ENCODE measurements at places on chromosomes 12 and 14.

DNA sequence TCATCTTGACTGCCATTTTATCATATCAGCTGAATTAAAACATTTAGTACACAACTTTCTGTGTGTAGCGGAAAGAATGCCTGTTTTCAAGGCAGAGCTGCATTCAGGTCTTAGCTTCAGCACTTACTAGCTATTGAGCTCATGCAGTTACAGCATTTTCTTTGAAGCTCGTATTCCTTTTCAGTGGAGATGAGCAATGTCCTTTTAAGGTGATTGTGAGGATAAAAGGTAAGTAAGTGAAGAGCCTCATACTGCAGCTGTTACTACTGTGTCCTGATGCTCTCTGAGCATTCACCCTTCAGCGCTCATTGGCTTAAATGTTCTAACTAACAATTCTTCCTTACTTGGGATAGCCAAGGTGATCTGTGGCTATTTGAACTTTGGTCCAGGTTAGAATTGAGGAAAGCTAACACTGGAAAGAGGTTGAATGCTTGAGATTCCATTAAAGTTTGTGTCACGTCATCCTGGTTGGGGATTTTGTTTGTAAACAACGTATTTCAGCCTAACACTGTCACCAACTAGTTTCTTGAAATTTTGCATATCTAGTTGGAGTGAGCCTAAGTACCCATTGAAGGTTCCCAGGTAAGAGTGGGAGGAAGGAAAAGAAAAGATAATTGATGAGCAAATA is 71.4 kb downstream of the PAPOLA start:
- no peak for DNase-seq

DNA sequence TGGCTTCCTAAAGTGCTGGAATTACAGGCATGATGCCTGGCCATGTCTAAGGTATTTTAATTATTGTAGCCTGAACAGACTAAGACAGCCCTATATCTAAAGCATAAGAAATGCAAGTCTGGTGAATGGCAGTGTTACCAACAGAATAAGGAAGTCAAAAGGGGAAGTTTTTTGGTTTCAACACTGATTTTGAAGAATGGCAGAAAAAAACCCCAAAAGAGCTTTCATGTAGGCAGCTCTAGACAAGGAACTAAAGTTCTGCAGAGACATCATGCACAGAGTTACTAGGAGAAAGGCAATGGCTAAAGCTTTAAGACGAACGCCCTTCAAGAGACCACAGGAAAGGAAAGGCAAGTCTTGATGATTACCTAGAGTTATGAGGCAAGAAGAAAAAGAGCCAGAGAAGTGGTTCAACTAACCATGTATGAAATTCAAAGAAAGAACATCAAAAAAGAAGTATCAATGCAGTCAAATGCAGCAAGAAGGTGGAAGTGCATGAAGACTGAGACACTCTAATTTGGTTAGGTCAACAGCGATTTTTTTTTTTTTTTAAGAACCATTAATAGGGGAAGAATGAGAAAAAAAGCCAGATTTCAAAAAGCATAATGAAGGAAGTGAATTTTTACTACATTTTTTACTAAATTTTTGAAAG is 50.8 kb downstream of the RPS6KA5 start:
- no peak for DNase-seq

GRCh38 chr12:133227281-133227852 is 8.3 kb downstream of the ANHX start:
- DNase-seq = no peak

DNA sequence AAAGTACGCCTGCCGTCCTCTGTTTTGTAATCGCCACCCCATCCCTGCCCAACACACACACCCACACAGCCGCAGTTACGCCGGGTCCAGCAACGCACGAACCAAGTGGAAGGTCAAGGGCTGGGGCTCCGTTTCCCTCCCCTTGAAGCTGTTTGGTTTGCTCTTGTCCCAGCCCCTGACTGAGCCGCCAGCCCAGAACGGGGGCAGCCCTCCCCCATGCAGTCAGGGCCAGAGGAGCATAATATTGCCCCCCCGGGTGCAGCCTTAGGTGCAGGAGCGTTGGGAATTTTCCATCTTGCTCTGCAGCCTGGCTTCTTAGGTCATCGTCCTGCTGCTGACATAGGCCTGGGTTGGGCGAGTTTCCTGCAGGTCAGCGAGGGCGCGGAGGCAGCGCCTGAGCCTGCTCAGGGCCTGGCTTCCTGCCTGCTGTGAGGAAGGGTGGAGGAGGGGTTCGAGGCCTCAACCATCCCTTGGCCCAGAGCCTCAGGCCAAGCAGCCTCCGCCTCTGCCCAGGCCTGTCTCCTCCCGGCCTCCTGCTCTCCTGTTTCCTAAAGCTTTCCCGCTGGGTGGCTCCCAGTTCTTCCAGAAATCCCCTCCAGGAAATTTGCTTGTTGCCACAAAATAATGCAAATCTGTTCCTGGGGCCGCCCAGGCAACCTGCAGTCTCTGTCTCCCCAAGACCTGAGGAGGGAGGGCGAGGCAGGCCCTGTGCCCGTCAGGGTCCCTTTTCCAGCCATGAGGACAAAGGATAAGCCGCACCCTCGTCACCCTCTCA is 44.5 kb downstream of the PSMA6 start:
- peak; percentile 88 for DNase-seq

DNA sequence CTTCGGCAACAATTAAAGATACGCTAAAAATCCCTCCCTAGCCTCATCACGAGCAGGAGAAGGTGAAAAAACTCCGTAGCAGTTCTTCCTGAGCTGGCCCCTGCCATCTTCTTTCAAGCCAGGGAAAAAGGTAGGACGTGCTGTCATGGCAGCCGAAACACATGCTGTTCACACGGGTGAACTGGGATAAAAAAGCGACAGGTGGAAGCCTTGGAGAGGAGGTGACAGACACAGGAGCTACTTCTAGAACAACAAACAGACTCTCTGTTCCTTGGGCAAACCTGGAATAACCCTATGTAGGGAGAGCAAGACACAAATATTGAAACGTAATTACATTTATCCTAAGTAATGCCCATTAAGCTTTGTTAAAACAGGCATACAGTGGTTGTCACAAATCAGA is 81.3 kb downstream of the KCNK10 start:
- no peak for DNase-seq

GRCh38 chr14:95508377-95508776 is 8.1 kb downstream of the SYNE3 start:
- no peak for DNase-seq

GRCh38 chr12:62983594-62983993 is 48.6 kb upstream of the PPM1H start:
- no peak for DNase-seq

DNA sequence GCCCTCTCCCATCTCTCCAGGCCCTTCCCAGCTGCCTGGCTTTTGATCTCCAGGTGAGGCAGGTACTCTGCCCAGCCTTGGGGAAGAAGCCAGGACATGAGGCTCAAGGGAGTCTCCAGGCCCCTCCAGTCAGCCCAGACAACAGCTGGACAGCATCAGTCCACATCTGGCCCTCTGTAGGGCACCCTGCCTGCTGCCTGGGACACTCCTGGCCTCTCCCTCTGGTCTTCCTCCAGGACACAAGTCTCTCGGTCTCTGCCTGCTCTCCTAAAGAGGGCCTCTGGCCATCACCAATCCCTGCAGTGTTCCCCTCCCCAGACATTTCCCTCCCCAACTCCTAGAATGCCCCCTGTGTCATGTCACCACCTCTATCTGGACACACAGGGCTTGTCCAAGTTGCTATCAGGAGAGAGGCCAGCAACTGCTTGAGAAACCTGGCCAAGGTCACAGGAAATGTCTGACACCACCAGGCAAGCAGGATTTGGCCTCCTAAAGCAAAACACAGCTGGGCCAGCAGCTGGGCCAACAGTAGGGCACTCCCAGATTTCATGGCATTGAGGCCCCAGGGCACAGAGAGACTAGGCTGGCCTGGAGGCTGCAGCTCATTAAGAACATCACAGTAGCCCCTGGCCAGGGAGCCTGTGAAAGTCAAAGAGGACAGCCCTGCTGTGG is 29.0 kb downstream of the LTBP2 start:
- no peak for DNase-seq

DNA sequence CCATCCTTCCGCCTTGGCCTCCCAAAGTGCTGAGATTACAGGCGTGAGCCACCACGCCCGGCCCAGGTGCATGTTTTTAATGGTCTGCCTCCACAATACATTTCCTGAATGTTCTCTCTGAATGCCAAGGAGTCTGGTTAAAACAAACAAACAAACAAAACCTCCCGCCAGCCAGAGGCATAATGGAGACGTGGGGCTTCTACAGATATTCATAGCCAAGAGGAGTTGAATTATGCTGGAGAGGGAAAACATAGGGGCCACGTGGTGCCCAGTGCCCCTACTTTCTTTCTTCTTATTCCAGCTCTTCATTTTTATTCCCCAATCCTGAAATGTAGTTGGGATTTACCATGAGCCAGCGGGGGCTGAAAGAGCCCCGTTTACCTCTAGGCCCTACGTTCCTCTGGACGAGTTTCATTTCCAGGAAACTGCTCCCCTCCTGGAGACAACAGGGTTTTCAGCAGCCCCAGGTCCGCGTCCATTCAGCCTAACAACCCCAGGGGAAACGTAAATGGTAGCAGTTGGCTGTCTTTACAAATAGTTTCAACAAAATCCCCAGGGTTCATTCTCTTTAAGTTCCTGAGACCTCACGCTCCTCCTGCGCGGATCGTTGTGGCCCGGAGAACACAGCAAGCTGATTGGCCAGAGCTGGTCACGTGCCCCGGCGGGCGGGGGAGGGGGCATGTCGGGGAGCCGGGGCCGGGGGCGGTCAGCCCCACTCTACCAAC is 108.5 kb upstream of the ESRRB start:
- no peak for DNase-seq

- DNase-seq = no peak
Observed at GRCh38 chr14:74211945-74212580, 27.2 kb upstream of the VSX2 start.

DNA sequence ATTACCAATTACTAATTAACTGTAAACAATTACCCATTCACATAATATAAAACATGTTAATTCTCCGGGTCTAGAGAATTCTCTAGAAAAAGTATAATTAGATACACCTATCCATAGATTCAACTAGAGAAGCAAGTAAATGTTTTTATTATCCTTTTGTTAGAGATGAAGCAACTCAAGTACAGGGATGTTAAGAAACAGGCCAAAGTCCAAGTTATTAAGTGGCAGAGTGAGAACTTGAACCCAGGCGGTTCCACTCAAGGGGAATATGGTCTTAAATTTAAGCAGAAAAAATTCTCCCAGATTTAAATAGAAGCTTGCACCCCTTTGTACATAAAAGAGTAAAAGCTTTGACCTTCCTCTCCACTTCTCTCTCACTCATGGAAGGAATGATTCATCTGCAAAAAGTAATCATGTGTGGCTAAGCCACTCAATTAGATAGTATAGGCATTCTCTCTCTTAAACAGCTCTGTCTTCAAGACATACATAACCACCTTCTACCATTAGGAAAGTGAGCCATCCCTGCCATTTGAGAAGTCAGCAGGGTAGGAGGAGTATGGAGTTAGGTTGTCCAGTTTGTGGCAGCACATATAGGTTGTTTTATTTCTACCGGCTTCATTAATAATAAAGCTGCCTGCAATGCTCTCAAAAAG is 34.1 kb downstream of the ERGIC2 start:
- no peak for DNase-seq

DNA sequence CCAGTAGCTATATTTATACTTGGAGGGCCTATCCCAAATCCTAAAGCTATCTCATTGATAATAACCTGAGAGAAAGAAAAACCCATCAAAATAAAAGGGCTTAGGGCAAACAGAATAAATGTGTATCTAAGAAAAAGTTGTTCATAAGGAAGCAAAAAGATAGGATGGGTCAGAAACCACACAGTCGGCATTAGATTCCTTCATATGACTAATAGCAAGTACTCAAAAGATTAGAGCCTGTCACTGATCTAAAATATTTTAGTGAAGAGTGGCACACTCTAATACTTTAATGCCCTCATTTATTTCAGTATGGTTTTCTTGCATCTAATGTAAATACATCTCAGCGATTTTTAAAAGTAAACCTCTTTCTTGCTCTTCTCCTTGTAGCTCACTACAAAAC is 17.1 kb upstream of the NAV3 start:
- DNase-seq = no peak

GRCh38 chr12:50201987-50202521 is 34.9 kb upstream of the CERS5 start:
- DNase-seq = no peak

GRCh38 chr12:89464974-89465592 is 59.5 kb downstream of the GALNT4 start:
- no peak for DNase-seq

- peak; percentile 64 for DNase-seq
Observed at GRCh38 chr12:118377884-118378470, 1.6 kb downstream of the SUDS3 start.

- DNase-seq = no peak
Observed at GRCh38 chr12:74725154-74725553, 187.5 kb downstream of the ATXN7L3B start.

DNA sequence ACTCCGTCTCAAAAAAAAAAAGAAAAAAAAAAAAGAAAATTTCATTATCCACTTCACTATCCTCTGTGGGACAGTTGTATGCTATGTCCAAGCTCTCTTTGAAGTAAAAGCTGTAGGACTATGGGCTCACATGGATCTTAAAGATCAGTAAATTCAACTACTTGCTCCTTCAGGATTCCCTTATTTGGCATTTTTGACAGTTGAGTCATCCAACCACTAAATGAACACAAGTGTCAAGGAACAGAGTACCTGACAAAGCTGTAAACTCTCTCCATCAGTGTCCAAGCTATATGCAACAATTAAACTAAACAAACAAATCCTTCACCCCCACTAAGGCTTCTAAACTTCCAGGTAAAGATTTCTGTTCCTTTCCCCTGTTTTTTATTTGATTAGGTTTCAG is 177.0 kb downstream of the CEP128 start:
- DNase-seq = no peak

GRCh38 chr12:100794441-100795173 is at the start of gene ANO4:
ANO4 (plus strand) TSS chr12:100794776; CDS start chr12:100901786, 107,010 bp downstream.
- no peak for DNase-seq

- DNase-seq = no peak
Observed at GRCh38 chr12:79659961-79660431, 30.8 kb downstream of the PAWR start.

DNA sequence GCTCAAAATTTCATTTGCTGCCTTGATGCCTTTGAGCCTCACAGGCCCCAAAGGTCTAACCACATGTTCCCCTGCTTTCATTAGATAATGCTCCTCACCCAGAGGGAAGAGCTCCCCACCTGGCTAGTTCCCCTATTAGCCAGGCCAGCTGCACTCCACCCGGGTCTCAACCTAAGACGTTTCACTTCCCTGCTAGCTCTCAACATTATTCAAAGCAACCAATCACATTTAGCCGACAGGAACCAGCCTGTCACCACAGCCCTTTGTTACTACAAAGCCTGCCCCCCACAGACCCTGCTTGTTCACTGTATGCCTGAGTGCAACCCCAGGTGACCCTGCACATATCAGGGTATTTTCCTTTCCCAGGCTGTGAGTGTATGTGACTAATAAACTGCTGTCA is 78.6 kb downstream of the SLC15A5 start:
- no peak for DNase-seq

All from K562 (cell line).